H4 (cell line): ENCODE measurements at places on chromosomes 7 and 10. TPM values are rescaled to one million over a fixed set of nuclear protein-coding genes. Genes with fewer than 3 reads are reported as not detected.

DNA sequence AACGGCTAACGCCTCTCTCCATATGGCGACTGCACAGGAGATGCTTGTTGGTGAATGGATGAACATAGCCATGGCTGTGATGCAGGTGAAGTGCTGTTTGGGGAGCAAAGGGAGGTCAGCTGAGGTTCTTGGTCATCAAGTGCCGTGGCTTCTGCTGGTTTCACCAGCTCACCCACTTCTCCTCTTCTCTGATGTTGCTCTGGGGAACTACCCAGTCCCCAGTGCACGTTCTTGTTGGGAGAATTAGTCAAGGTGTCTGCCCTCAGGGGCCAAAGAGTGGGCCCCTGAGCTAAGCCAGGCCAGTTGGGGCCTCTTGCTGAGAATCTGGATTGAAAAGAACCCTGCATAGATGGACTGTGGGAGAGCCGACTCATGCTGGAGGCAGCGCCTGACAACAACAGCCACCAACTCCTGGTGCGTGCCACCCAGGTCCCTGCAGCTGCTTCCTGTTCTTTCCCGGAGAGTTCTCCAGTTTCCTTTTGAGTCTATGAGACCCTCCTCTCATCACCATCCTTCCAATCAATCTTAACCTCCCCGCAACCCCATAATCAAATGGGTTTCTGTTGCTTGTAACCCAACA is 3.0 kb downstream of the BTBD16 start:
- DNase-seq = no peak

GRCh38 chr10:67306588-67307205 is 380.9 kb downstream of the LRRTM3 start:
- peak; percentile 3 for DNase-seq

DNA sequence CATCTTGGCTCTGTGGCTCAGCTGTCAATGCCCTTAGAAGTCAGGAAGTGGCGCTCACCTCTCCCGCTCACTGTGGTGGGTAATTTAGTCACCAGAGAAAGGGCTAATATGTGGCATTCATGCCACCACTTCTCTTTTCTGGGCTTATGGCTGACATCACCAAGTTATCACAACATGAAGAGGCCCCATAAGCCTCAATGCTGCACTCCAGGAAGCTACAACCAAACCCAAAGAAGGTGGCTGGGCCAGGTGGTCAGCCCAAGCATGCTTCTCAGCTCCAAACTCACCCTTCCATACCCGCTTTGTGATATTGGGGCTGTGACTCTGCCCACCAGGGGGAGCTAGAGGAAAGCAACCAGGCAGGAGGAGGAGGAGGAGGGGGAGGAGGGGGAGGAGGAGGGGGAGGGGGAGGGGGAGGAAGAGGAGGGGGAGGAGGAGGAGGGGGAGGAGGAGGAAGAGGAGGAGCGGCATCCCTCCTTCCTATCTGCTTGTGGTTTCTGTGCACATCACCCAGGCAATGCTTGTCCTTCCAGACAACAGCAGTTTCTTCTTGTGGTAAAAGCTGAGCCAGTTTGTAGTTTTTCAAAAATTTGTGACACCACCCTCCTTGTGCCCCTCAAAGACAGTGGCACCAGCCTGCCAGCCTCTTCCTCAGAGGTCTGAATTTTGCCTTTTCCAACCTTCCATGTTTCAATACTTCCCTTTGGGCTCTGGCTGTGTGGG is 42.1 kb downstream of the CYP26A1 start:
- DNase-seq = peak; percentile 50

DNA sequence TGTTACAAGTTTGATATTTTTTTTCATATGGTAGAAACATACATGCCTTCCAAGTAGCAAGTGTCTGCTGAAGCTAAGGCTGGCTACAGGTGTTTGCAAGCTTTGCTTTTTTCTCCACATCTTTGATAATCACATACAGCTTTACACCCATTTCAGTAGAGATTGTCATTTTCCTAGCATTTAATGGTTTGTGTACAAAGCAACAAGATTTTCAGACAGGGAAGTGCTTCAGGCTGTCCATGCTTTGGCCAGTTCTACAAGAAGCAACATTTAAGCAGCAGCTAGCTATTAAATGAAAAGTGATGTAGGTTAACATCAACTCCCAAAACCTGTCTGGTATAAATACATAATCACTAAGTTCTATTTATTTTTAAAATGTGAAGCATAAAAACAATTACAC is 2.3 kb downstream of the HDAC9 start:
- no peak for DNase-seq

MOGAT3 gene
- total RNA-seq = not detected in 2 replicates

GPRIN2 gene
- not detected in 2 replicates for total RNA-seq

GRM8 gene
- total RNA-seq = 2.7 and 2.9 TPM in 2 replicates
